Fibroblast of skin of left biceps (primary cell): ENCODE measurements at places on chromosomes 1 and 21.

DNA sequence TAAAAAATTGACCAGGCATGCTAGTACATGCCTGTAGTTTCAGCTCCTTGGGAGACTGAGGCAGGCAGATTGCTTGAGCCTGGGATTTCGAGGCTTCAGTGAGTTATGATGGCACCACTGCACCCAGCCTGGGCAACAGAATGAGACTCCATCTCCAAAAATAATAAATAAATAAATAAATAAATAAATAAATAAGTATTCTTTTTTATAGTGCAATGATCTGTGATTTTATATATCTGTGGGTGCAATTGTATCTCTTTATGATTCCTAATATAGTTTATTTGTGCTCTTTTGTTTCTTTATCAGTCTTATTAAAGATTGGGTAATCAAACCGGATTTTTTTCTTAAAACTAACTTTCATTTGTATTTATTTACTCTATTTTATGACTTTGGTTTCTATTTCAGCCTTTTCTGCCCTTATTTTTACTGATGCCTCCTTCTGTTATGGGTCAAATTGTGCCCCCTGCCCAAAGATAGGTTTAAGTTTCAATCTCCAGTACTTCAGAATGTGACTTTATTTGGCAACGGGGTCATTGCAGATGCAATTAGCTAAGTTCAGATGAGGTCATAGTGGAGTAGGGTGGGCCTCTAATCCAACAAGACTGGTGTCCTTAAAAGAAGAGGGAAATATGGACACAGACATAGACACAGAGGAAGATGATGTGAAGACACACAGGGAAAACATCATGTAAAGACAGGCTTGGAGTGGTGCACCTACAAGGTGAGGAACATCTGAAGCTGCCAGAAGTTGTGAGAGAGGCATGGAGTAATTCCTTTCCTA is 74.9 kb upstream of the CDC42BPA start:
- no peak for DNase-seq

DNA sequence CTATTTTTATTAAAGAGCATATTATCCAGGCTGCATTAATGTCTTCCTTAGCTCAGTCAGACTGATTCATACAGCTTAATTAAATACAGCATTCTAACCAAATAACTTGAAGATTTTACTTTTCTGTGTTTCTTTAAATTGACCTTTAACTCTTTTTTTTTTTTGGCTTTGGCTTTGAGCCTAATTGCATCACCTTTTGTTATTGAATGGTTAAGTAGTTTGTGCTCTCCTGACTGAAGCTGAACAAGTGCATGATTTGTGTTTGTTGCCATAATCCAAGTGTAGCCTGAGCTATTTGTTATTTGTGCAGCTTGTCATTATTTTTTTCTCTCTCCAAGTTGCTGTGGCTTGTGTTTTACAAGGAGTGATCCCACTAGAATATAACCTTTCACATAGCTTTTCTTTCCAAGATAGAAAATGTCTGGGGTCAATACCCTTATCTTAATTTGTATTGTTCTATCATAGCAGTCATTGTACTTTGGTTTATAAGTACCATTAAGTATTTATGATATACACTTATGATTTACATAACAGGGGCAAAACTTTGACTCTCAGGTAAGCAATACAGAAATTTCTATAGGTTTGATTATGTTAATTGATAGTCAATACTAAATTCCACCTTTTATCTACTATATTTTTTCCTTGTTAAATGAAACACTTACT is 31.6 kb downstream of the CDC14A start:
- no peak for DNase-seq

DNA sequence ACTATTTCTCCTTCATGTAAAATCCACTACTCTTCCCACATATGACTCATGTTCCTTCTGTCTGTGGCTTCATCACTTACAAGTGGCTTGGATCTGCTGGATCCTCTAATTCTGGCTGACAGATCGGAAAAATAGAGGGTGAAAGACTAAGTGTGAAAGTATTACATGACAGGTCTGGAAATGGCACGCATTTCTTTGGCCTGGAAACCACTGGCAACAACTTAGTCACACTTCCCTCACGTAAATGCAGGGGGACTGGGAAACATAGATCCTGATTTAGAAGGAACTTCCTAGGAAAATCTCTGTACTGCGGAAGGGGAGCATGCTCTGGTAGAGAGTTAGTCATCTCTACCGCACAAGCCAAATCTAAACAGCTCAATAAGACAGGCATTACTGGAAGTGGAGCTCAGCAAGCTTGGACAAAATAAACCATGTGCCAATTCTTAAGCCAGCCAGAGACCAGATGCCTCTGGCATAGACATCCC is 305.4 kb upstream of the PTBP2 start:
- DNase-seq: peak; percentile 99

DNA sequence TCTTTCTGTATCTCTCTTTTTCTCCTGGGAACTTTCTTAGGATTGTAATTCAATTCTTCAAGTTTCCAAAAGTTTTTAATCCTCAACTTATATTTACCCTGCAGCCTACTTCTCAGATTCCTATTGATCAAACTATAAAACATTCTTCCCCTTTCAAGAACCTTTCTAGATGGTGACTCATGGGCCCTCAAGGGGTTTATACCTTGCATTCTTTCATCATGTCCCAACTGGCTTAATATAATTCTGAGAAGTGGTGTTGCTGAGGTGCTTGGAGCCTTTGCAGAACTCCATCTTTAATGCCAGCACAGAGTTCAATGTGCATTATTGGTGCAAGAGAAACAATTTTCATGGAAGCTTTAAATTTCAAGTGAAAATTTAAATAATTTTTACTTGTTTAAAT is 273.4 kb downstream of the VAV3 start:
- no peak for DNase-seq

DNA sequence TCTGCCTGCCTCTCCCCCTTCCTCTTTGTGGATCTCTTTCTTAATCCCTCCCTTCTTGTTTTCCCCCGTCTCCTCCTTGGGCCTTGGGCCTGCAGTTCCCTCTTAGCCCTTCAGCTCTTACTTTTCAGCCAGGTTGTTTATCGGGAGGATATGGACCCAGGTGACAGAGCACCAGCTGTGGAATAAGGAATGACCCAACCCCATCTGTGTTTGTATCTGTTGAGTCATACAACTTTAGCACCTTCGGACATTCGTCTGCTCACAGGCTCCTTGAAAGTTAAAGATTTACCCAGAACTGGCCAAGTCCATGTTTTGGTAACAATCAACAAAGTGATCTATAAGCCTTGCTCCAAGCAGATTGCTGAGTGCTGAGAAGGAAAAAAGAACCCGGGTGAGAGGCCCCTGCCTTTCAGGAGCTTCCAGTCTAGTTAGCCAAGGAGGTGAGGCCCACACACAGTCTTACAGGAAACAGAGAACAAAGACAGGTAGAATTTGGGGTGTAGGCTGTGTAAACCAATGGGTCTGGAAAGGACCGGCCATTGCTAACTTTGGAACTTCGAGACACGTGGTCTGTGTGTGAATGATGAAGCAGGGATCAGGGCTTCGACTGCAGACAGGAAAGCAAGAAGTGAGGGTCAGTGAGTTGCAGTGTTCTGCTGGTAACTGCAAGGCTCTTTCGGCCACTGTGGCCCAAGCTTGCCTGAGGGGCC is 66.7 kb upstream of the F3 start:
- DNase-seq: no peak

DNA sequence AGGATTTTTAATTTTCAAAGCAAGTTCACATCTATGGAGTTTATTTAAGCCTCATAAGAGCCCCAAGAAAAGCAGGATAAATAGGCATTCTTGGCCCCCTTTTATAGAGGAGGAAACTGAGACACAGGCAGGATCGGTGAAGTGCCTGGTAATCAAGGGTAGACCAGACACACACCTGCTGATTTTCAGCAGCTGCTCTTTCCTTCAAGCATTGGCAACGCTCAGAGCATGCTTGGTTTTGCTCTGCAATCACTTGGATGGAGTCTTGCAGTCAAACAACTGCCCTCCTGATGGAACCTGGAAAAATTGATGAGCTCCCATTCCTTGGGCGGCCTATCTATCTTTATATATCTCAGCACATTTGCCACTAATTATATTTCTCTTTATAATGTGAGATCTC is 478.9 kb upstream of the CAMK1G start:
- DNase-seq: no peak

DNA sequence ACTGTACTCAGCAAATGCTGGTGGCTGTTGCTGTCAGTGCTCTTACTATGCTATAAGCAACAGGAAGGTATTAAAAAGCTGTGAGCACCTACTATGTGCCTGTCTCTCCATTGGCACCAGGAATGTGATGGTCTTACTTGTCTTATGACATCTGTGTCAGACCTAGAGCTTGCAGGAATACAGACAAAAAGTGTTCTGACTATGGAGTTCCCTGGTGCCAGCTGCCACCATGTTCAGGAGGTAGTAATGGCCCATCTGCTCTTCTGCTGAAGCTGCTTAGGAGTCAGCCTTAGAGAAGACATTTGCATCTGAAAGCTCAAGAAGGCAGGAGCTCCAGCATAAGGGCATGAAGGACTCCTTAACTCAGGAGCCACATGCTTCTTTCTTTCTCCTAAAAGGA is 52.3 kb downstream of the MAB21L3 start:
- DNase-seq: no peak

DNA sequence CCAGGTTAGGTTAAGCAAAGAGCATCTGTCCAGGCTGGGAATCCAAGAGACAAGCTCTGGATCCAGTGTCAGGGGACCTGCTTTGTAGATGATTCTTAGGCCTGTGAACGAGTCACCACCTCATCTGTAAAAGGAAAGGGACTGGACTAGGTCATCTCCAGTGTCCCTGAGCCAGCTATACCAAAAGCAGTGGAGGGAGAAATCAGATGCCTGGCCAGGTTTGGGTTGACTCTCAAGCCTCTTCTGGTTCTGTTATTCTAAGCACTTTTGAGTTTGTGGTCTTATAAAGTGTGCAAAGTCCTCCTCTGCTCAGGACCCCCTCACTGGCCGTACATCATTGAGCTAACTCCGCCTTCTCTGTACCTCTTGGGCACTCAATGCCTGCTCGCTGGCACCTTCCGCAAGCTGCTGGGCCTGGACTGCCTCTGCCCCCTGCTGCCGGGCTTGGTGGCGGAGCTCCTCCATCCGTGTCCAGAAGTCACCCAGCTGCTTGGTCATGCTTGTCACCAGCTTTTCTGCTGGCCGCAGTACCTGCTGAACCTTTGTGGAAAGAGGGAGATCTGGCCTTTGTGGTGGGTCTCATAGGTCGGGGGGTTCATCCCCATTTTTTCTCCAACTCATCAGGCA is 33.6 kb downstream of the CAMK1G start:
- DNase-seq: no peak

DNA sequence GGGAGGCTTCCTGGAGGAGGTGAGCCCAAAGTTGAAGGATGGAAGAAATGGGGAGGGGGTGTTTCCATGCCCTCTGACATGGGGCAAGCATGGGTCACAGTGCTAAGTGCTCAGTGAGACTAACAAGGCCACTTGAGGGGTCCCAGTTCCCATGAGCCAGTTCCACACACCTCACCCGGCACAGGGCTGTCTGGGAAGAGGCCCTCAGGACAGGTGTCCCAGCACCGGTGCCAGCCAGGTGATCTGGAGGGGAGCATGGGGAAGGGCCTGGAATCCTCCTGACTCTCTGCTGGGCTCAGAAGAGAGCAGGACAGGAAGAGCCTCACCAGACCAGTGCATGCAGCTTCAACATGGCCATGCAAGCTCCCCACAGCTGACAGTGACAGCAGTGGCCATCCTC is 294.7 kb upstream of the VAMP3 start:
- DNase-seq: no peak

DNA sequence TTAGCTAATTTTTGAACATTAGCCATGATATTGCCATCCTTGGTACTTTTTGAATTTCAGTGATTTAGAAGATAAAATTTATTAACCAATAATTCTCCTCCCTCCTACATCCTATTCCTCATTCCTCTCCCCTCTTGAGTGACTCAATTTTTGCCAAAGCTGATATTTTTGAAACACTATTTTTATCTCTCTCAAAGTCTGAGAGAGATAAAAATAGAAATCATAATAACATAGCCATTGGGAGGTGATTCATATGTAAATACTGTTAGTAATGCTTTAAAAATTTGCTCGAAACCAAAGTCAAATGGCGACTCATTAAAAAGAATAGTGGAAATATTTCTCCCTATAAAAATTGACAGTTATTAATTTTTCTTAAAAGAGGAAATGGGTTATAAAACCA is 97.4 kb downstream of the PATJ start:
- DNase-seq: peak; percentile 42

DNA sequence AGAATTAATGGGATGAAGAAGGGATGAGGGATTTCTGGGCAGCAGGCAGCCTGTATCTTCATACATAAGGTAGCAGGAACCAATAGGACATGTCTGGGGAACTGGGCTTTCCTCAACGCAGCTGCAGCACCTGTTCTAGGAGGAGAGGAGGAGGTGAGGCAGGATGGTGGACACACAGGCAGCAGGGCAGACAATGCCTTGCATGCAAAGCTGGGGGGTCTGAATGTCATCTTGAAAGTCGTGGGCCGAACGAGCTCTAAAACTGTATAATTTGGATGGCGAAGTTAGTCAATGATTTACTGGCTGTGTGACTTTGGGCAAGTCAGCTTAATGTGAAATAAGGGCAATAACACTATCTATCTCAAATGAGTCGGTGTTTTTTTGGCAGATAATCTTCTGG is 124.4 kb downstream of the BEND5 start:
- no peak for DNase-seq

GRCh38 chr1:169809370-169810095 is 14.8 kb upstream of the METTL18 start:
- DNase-seq: no peak

DNA sequence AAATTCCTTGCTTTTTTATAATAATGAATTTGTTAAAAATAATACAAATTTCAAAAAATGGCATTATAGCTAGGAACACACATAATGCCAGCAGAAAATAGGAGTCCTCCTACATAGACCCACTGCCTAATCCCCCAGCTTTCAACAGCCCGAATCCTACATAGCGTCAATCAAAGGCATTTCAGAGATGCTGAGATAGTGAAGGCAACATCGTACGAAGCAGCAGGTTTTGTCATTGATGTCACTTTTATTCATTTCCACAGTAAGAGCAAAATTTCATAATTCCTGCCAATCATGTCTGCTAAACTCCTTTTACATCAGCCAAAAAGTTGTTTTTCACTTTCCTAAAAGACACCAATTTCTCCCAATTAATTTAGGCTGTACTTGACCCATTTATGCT is 94.1 kb downstream of the GREM2 start:
- no peak for DNase-seq

DNA sequence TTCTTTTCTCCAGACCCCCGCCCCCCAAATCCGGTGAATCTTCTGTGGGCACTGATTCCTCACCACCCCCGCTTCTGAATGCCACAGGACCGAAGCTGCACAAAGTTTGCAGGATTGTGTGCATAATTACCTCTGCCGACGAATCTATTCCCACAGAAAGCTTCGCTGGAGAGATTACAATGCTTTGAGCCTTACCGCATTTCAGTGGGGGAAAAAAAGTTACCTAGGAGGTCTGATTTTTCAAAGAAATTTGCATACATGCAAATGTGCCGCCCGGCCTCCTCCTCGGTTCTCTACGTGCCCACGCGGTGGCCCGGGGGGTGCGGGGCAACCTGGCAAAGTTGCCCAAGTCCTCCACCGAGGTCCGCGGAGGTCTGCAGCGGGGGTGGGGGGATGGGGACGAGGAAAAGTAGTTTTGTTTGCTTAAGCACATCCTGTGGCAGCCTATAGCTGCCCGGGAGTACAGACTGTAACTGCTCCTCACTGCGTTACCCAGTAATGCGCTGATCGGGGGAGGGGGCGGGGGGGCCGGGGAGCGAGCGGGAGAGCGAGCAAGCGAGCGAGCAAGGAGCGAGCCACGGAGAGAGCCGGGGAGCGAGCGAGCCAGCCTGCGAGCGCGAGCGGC is 563 bp upstream of the NFIA start:
- DNase-seq: no peak

GRCh38 chr1:109298666-109299557 is 7.9 kb downstream of the MYBPHL start:
- peak; percentile 85 for DNase-seq

- no peak for DNase-seq
Measured at GRCh38 chr1:10400013-10400412, 1.1 kb downstream of the PGD start.
